ENCODE measurements at places on chromosomes 5 and 9.

DNA sequence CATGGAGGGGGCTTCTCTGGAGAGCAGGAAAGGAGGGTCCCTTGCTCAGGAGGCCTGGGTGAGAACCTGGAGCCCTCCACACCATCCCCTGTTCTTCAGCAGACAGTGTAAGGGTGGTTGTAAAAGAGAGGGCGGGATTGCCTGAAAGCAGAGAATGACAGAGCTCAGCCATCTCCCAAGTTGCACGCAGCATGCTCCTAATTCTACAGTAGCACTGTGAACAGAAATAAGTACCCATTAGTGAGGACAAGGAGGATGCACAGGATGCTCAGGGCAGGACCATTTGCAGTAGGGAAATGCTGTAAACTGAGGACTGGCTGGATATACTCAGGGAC is 8.4 kb downstream of the CCDC69 start:
- no peak for DNase-seq

- DNase-seq, result no peak
Measured at GRCh38 chr5:150786876-150787275, 8.3 kb downstream of the SMIM3 start.

DNA sequence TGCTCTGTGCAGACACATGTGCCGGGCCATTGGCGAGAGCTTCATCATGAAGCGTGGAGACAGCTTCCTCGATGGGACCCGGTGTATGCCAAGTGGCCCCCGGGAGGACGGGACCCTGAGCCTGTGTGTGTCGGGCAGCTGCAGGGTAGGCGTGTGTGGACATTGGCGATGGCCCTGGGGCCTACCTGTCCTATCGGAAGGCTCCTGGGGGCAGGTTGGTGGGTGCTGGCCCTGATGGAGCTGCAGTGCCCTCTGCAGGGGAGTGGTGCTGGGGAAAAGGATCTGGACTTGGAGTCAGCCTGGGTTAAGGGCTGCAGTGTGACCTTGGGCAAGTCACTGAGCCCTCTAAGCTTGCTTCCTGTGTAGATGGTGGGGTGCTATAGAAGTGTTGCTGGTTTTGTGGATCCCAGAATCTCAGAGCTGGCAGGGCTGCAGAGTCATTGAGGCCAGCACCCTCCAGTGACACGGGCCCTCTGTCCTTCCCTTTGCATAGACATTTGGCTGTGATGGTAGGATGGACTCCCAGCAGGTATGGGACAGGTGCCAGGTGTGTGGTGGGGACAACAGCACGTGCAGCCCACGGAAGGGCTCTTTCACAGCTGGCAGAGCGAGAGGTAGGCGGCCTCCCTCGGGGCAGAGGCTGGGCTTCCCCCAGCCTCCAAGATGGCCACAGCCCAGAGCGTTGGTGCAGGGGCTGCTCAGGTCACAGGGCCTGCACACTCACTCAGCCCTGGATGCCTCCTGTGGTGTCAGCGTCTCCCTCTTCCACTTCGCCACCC is 15.8 kb downstream of the ADAMTS13 start:
- DNase-seq, result no peak

GRCh38 chr5:32585122-32585445 is 273 bp upstream of the SUB1 start:
- DNase-seq, result no peak

DNA sequence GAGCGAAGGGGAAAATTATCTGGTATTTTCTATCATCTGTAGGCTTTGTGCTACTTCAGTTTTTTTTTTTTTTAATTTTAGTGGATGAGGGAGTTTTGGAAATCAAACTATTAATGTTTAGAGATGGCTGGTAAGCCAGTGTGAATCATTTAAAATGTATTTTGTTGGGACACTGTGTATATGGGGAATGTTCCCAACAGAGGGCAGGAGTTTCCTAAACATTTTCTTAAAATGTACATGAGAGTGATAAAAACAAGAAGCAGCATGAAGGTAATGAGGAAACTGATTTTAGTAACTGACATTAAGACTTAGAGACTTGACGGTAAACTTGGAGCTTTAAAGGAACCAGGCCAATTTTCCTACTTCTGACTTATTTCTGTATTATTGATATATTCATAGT is 68.2 kb upstream of the ITGA2 start:
- no peak for DNase-seq

DNA sequence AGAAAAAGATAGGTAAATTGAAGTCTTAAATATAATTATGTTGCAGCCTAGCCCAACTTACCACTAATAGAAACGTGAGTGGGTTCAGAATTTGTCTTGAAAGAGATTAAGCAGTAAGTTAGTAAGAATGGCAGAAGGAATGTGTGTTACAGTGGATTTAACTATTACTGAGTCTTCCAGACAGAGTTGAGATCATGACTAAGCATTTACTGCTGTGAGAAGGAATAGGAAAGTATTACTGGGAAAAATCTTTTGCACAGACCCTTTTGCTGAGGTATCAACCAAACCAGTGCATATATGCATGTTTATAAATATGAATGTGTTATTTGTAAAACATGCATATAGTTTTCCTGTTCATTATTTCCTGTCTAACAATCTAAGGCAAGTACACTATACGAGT is 112.8 kb upstream of the EFNA5 start:
- no peak for DNase-seq

GRCh38 chr9:90307891-90308290 is 334.7 kb downstream of the DIRAS2 start:
- DNase-seq, result no peak
